ENCODE measurements at places on chromosomes 3 and 15.

GRCh38 chr15:43789409-43789808 is 2.7 kb upstream of the SERF2 start:
- peaks cover 10% of the 10 kb centered on the region for H3K4me1 ChIP-seq
- H3K36me3 ChIP-seq = peaks cover 19% of the 10 kb centered on the region
- H3K27me3 ChIP-seq = no peaks in the 10 kb centered on the region
- no peak for DNase-seq
- no peak overlapping the region for H3K4me3 ChIP-seq

DNA sequence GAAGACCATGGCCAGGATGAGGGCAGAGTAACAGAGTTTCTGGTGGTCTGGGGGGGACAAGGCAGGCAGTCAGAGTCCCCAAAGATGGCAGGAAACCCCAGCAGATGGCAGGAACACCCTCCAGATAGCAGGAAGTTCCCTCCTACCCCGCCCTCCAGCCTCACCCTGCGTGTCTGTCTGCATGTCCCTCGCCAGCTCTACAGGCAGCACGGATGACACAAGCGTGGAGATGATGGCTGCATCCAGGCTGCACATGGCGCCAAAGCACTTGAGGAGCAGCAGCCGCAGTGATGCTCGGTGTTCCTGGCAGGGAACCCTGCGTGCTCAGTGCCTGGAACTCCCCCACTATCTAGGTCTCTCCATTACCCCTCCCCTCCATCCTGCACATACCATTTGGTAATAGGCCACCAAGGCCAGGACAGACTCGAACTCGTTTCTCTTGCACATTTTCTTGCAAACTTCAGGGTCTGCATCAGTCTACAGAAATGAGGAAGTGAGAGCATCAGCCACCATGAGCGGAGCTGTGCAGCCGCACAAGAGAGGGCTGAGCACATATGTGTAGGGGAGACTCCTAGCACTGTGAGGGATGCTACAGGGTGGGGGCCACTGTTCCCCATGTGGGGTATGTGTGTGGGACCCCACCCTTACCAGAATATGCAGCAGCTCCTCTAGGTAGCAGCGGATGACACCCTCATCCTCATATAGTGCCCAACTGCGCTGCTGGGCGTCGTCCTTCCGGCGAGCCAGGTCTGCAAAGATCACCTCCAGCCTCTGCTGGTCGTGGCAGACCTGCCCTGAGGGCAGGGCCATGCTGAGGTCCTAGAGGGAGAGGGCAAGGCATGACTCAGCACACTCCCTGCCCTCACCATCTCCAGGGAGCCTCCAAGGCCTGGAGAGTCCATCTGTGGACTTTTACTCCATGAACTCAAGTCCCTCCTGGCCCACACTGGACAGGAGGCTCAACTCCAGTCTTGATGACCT is 6.0 kb downstream of the NCKIPSD start:
- no peak overlapping the region for H3K4me3 ChIP-seq
- DNase-seq = no peak
- H3K36me3 ChIP-seq = peaks cover 76% of the 10 kb centered on the region
- H3K27ac ChIP-seq = no peak overlapping the region

DNA sequence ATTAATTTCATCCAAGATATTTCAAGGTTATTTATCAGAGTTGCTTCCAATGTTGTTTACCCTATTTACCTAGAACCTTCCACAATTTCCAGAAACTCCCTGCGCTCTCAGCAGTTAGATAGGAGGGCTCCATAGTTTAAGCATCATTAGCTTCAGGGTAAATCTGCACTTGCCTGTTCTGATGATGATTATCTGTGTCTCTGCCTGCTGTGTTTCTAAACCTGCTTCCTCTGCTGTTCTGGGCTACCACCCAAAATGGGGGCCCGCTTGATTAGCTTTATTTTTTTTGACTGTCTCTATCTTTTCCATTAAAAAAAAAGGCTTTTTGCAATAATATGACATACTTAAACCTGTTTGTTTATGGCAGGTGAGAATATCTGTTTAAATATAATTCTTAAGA is 472.4 kb downstream of the DIPK2A start:
- no peaks in the 10 kb centered on the region for H3K36me3 ChIP-seq
- H3K27ac ChIP-seq = no peak overlapping the region
- no peaks in the 10 kb centered on the region for H3K27me3 ChIP-seq
- H3K4me3 ChIP-seq = no peak overlapping the region

DNA sequence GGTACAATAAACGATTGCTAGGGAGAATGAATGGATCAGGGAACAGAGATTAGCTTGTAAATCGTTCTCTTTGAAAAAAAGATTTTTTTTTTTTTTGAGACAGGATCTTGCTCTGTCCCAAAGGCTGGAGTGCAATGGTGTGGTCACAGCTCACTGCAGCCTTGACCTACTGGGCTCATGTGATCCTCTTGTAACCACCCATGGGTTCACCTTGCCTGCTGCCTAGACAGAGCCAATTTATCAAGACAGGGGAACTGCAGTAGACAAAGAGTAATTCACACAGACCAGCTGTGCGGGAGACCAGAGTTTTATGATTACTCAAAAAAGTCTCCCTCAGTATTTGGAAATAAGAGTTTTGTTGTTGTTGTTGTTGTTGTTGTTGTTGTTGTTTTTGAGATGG is 39.6 kb downstream of the METTL6 start:
- no peaks in the 10 kb centered on the region for H3K27me3 ChIP-seq
- no peak overlapping the region for H3K4me3 ChIP-seq
- H3K4me1 ChIP-seq = no peaks in the 10 kb centered on the region
- H3K27ac ChIP-seq = no peak overlapping the region
- DNase-seq = no peak
- peaks cover 6% of the 10 kb centered on the region for H3K36me3 ChIP-seq

DNA sequence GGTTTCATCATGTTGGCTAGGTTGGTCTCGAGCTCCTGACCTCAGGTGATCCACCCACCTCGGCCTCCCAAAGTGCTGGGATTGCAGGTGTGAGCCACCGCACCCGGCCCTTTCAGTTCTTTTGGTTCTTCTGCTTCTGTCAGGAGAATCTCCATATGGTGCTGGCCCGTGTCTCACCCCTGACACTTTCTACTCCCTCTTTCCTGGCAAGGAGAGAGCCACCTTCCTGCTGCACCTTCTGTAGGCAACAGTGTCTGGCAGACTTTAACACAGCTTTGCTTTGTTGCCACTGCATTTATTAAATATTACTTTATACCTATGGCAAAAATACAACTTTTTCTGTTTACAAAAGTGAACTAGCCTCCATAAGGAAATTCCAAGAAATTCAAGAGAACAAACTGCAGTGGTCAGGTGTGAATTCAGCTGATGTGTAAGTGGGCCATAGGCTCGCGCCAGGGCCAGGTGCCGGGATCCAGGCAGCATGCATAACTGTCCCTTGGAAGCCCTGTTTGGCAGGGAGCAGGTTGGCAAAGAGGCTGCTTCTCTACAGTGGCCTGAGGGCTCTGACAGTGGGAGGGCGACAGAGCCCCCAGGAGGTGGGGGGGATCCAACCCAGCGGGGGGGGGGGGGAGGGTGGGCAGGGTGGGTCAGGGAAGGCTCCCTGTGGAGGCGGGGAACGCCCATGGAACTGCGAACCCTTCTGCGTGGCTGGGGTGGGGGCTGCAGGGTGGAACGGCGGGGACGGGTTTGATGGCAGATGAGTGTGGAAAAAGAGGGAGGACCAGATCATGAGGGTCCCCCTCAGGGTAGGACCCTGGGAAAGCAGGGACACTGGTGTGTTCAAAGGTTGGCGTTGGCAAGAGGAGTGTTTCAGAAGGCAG is 21.1 kb downstream of the CTSH start:
- peaks cover 28% of the 10 kb centered on the region for H3K36me3 ChIP-seq
- H3K4me3 ChIP-seq = no peak overlapping the region
- H3K27ac ChIP-seq = no peak overlapping the region
- no peaks in the 10 kb centered on the region for H3K4me1 ChIP-seq
- DNase-seq = no peak

DNA sequence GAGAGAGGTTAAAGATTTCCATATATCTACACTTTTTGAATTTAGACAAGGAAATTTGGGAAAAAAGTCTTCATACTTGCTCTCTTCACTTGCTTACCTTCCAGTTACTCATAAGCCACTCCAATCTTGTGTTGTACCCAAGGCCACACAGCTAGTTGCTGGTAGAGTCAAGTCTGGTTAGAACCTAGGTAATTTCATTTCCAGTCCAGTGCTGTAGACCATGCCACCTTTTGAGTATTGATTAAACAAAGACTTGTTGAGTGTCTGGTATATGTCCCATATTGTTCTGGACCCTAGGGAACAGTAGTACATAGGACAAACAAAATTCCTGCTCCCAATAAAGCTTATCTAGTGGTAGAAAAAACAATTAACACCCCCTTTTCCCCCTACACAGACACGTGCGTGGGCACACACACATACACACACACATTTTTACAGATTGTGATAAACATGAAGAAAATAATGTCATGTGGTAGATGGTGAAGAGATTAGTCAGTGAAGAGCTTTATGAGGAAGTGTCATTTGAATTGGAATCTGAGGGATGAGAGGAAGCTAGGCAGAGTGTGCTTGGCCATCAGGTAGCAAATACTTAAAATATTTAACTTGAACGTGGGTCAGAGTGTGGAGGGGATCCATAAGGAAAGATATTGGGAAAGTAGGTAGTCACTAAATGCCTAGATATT is 2.1 kb downstream of the CMC1 start:
- H3K27me3 ChIP-seq = no peaks in the 10 kb centered on the region
- DNase-seq = no peak
- peaks cover 4% of the 10 kb centered on the region for H3K36me3 ChIP-seq
- no peak overlapping the region for H3K4me3 ChIP-seq
- no peak overlapping the region for H3K27ac ChIP-seq
- peaks cover 10% of the 10 kb centered on the region for H3K4me1 ChIP-seq

GRCh38 chr3:26281284-26281985 is 341.1 kb upstream of the LRRC3B start:
- no peaks in the 10 kb centered on the region for H3K27me3 ChIP-seq
- peaks cover 47% of the 10 kb centered on the region for H3K36me3 ChIP-seq
- H3K4me3 ChIP-seq = no peak overlapping the region

DNA sequence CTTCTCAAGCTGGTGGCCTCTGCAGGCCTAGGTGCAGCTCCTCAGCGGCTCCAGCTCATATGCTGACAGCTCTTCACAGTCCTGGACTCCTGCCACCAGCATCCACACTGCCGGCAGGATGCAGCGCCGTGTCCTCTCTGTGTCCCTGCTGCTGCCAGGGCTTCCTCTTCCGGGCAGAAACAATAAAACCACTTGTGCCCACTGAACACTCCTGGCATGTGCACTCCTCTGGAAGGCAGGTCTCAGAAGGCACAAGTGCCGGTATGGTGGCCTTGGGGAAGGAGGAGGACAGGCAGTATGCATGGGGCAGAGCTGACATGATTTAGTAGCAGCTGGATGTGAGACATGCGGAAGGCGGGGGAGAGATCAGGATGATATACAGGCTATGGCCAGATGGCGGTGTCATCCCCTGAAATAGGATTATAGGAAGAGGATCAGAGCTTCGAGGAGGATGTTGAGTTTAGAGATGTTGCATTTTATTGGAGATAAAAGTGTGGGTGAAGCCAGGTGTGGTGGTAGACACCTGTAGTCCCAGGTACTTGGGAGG is 7.5 kb upstream of the MAN2A2 start:
- no peak overlapping the region for H3K4me3 ChIP-seq
- no peak for DNase-seq
- no peak overlapping the region for H3K27ac ChIP-seq

- H3K4me1 ChIP-seq = peaks cover 14% of the 10 kb centered on the region
- no peak overlapping the region for H3K4me3 ChIP-seq
- no peak for DNase-seq
- H3K27ac ChIP-seq = no peak overlapping the region
- no peaks in the 10 kb centered on the region for H3K27me3 ChIP-seq
- H3K36me3 ChIP-seq = no peaks in the 10 kb centered on the region
These were observed 22.7 kb downstream of the CORO2B start for GRCh38 chr15:68601206-68602197.

DNA sequence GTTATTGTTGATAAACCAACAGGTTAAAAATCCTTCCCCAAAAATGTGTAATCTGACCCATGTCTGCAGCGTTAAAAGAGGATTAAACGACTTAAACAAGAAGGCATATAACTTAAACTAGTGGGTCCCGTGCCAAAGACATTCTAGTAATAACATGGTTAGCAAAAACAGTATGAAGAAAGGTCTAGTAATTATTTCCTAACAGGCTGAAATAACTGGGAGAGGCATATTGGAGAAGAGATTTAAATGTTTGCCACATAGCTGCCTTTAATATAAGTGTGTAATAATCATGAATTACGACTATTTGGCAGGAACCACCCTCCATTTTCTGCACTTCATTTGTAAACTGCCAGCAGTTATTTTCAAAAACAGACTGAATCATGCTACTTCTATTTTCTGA is 67.7 kb upstream of the CSPG5 start:
- H3K27ac ChIP-seq = no peak overlapping the region
- no peaks in the 10 kb centered on the region for H3K4me1 ChIP-seq
- no peak for DNase-seq
- H3K4me3 ChIP-seq = no peak overlapping the region

DNA sequence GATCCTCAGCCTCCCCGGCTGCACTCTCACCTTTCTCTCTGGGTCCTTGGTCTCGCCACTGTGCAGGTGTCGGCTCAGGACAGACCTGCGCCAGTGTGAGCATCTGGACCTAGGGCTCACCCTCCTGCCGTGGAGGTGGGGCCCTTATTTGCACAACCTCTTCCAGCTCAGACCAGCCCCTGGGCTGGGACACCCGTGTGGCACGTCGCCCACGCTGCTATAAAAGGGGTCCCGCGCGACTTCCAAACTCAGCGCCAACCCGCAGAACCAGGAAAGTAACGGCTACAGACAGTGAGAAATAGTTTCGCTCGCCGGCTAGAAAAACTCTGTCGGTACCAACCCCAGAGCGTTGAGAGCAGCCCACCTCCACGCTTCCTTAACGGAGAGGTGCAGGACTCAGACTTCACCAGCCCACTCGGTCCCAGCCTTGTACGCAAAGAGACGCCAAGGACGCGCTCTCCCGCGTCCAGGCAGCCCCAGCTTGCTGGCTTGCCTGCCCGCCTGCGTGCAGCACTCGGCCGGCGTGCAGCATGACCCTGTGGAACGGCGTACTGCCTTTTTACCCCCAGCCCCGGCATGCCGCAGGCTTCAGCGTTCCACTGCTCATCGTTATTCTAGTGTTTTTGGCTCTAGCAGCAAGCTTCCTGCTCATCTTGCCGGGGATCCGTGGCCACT is at the start of the genes DUOX2 and DUOXA2:
TSS of gene DUOX2 (minus strand) at position 97 of the 675 bp plus-strand sequence. CDS start 761 bp downstream, outside the sequence.
TSS of gene DUOXA2 (plus strand) at position 251 of the 675 bp plus-strand sequence. CDS start at position 531, 280 bp downstream.
- no peak within 1 kb of the TSS for H3K27ac ChIP-seq
- no peak for DNase-seq
- no peaks in the 10 kb centered on the region for H3K4me1 ChIP-seq
- H3K36me3 ChIP-seq = no peaks in the 10 kb centered on the region
- H3K27me3 ChIP-seq = peaks cover 78% of the 10 kb centered on the region
- H3K4me3 ChIP-seq = peak within 1 kb of the TSS; percentile 57

GRCh38 chr3:100976611-100977010 is 16.6 kb downstream of the ABI3BP start:
- H3K27ac ChIP-seq = no peak overlapping the region
- no peaks in the 10 kb centered on the region for H3K27me3 ChIP-seq
- no peak for DNase-seq
- no peaks in the 10 kb centered on the region for H3K36me3 ChIP-seq

DNA sequence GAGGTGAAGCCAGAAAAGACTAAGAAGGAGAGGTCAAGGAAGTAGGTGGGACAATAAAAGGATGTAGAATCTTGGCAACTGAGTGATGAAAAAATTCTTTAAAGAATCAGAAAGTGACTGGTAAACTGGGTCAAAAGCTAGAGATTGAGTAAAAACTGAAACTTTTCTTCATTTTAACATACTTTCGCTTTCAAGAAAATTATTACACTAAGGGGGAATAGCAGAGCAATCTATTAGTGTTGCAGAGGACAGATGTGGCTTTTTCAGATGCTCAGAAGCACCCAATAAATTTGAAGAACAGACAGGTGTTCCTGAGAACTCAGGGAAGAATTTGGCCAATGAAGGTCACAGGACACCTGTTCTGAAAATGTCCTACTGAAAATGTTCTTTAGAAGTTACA is 805.4 kb upstream of the ALCAM start:
- H3K27ac ChIP-seq = no peak overlapping the region
- no peak overlapping the region for H3K4me3 ChIP-seq
- H3K27me3 ChIP-seq = no peaks in the 10 kb centered on the region
- H3K4me1 ChIP-seq = no peaks in the 10 kb centered on the region
- H3K36me3 ChIP-seq = peaks cover 11% of the 10 kb centered on the region

Data from H9 (cell line).